ENCODE measurements at places on chromosomes 7 and 10. TPM values are rescaled to one million over a fixed set of nuclear protein-coding genes. Genes with fewer than 3 reads are reported as not detected.
A peak's percentile ranks its signal among the peaks of the same experiment; 100 is the strongest.

GRCh38 chr7:107119376-107120105 is 49.3 kb upstream of the HBP1 start:
- DNase-seq, result no peak

DNA sequence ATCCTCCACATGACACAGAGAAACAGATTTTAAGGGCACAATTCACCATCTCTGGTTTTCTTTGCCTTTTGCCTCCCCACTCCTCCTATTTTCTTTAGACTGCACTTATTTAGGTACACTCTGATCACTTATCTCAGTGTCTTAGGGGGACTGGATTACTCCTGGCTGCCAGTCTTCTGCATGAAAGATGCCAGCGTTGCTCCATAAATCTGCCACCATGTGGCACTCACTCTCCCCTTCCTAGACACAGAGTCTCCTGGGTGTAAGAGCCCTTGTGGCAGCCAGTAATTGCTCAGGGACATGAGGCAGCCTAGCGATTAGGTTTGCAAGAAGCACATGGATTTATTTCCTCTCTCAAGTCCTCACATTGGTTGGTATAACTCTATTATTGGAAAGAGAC is 34.5 kb upstream of the RBM20 start:
- no peak for DNase-seq

DNA sequence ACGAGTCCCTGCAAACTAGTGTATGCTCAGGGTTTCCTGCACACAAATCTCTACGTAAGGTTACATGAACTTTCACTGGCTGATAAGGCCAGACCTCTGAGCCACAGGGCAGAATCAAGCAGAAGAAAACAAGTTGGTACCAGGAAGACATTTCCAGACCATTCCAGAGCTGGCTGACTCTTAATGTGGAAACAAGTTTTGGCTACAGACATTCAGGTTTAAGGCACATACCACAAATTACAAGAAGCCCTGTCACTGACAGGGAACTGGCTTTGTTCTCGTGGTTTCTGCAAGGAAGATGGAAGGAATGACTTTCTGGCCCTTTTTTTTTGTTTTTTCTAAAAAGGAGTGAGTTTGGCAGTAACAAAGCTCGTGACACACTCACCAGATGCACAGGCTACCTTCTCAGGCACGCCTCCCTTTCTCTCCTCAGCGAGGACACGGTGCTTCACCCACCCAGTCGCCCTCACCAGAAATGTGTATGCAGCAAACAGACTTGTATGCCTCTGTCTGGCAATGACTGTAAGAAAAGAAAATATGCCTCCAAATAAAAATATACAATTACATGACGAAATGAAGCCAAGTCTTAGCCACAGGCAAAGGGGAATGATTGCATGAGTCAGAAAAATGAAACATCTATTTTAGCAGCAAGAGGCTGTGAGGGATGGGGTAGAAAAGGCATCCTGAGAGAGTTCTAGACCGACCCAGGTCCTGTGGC is 22.6 kb downstream of the PLAC9 start:
- DNase-seq, result no peak

Gene FEZF1
- polyA plus RNA-seq, result not detected

- DNase-seq, result no peak
These were observed 427.8 kb upstream of the SEMA3D start for GRCh38 chr7:85614684-85615083.

DNA sequence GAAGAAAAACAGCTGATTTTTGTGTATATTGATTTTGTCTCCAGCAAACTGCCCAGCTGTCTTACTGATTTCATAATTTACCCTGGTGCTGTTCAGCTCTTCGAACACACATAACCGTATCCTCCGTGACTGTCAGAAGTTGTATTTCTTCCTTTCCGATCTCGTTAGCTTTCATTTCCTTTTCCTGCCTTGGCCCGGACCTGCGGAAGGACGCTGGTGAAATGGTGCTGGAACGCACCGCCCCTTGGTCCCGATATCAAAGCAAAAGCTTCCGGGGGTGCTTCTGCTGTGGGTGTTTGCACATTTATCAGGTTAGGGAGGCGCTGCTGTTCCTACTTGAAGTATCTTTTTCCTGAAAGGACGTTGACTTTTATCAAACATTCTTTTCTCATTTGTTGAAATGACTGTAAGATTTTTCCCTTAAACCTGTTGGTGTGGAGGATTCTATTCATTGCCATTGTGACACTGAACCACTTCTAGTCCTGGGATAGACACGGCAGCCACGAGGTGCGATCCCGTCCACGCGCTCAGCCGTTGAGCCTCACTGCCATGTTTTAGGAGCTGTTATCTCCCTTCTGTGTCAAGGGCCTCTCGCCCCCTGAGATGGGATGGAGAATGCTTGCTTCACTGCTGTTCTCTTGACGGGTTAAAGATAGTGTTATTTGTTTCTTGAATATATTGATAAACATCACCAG is 72.6 kb downstream of the FOXL3 start:
- no peak for DNase-seq

Gene BMI1
- polyA plus RNA-seq, result 62.8 TPM

- DNase-seq, result peak; percentile 86
These were observed 34.3 kb upstream of the PTF1A start for GRCh38 chr10:23157691-23158369.

Gene CPN1
- 0.24 TPM for polyA plus RNA-seq

Gene SLC13A1
- 0.15 TPM for polyA plus RNA-seq

DNA sequence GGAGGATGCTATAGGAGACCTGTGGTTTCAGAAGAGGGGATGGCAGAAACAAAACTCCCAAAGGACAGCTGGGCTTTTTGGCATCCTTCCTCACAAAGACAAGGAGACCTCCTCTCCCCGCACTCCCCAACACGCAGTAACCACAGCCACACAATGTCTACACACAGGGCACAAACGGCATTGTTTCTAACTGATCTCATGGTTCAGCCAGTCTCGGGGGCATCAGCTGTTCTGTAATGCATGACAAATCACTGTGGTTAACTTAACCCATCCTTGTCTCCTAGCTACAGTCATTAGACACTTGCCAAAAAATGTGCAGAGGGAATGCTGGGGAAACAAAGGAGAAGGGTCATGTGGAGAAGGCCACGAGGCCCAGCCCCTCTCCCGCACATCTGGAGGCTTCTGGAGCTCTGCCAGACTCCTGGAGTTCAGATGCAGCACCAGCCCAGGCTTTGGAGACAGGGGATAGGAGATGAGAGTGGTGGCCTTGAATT is 7.6 kb upstream of the ADAMTS14 start:
- no peak for DNase-seq

- DNase-seq, result no peak
These were observed 138.6 kb upstream of the GRB10 start for GRCh38 chr7:50921114-50921813.

GRCh38 chr10:100670368-100670767 is 75.0 kb upstream of the PAX2 start:
- DNase-seq, result no peak

Gene GNAI1
- polyA plus RNA-seq, result 155 TPM

DNA sequence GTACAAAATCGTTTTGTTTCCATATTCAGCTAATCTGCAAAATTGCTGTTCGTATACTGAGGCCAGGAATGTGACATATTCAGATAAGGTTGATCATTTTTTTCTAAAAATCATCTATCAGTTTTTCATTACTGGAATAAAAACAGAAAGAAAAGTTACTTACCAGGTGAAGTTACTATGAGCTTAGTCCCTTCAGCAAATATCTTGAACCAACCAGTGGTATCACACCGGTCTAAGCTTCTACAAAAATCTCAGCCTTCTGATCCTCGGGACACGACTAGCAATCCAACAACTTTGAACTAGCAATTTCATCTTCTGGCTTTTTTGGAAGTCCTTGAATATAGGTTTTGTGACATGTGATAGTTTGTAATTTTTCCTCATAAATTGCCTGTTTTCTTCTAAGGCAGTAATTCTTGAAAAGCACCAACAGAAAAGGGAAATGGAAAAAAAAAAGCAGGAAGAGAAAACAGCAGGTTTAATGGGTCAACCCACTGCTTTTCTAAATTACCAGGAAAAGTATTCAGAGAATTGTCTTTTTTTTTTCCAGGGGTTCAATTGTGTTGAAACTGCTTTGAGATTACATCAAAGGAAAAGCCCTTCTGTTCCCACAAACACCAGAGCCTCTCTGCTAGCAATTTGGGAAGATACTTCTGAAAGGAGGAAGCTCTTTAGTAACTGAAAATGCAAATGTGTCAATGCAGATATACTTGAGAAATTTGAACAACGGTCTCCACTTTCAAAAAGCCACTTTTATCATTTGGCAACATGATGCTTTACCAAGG is 2.9 kb upstream of the TARP start:
- DNase-seq, result no peak

DNA sequence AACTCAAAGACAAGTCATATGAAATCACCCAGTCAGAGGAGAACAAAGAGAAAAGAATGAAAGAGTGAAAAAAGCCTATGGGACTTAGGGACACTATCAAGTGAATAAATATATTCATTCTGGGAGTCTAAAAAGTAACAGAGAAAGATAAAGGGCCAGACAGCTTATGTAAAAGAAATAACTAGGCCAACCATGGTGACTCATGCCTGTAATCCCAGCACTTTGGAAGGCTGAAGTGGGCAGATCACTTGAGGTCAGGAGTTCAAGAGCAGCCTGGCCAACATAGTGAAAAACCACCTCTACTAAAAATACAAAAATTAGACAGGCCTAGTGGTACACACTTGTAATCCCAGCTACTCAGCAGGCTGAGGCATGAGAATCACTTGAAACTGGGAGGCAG is 154.7 kb upstream of the TMEM106B start:
- no peak for DNase-seq

Gene CALCR
- polyA plus RNA-seq, result 0.51 TPM

DNA sequence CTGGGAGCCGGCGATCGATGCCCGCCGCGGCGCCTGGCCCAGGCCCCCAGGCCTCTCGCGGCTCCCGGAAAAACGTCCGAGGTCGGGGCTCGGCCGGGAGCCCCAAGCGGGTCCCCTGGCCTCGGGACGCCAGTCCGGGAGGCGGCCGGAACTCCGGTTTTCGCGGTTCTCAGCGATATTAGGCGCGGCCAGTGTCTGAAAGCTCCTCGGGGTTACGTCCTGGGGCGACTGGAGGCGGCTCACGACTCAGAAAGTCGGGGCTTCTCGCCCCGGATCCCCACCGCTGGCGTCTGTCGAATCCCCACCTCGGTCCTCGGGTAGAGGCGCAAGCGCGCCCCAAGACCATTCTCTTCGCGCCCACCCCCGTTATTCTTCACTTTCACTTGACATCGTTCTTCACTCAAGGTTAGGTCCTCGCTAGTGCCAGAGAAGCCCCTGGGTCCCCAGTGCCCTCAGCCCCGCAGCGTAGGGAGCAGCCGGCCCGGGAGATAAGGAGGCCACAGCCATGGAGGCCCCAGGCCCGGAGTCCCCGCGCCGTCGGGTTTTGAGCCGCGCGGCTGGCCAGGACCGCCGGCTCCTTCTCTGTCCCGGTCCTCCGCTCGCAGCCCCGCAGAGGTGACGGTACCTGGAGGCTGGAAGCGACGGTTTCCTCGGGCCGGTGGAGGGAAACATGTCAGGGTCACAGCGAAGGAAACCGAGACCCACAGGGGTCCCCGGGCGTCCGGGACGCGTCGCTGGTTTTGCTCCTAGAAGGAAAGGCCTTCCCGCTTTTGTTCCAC is 35.2 kb upstream of the EBLN1 start:
- DNase-seq, result peak; percentile 69

Gene MYPN
- polyA plus RNA-seq, result not detected

GRCh38 chr7:140229591-140230515 is 53.1 kb upstream of the KDM7A start:
- no peak for DNase-seq

Gene UCN3
- polyA plus RNA-seq, result 1.1 TPM

- DNase-seq, result no peak
These were observed 50.9 kb downstream of the AFAP1L2 start for GRCh38 chr10:114353383-114353782.

DNA sequence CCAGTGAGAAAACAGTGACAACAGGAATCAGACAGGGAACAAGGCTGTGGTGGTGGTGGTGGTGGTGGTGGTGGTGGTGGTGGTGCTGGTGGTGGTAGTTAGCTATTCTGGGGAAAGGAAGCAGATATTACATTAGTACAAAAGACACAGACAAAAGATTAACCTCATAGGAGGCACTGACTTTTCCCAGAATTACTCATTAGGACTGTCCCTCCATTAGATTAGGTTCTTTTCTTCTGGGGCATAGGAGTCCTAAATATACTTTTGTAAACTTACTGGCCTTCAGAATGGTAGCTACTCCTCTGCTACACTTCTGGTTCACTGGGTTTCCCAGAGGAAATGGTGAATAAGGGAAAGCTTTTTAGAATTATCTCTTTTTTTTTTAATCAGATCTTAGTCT is 156.6 kb upstream of the SEMA3D start:
- no peak for DNase-seq

Gene GDF10
- 7.4 TPM for polyA plus RNA-seq

Gene OR6B1
- 0.03 TPM for polyA plus RNA-seq

- DNase-seq, result no peak
These were observed 283.6 kb downstream of the ADRA2A start for GRCh38 chr10:111360260-111360925.

- no peak for DNase-seq
These were observed 186.7 kb downstream of the CRPPA start for GRCh38 chr7:16234493-16235146.

- no peak for DNase-seq
These were observed 84.2 kb upstream of the DIP2C start for GRCh38 chr10:773562-774161.

GRCh38 chr10:77457266-77457665 is 180.3 kb downstream of the KCNMA1 start:
- DNase-seq, result no peak

GRCh38 chr10:73865459-73866442 is 8.6 kb downstream of the CAMK2G start:
- no peak for DNase-seq

GRCh38 chr7:7014827-7015595 is 167.3 kb upstream of the C1GALT1 start:
- DNase-seq, result no peak

GRCh38 chr7:26513948-26514347 is 222.3 kb downstream of the SNX10 start:
- no peak for DNase-seq

Gene RHBDD2
- polyA plus RNA-seq, result 167 TPM

DNA sequence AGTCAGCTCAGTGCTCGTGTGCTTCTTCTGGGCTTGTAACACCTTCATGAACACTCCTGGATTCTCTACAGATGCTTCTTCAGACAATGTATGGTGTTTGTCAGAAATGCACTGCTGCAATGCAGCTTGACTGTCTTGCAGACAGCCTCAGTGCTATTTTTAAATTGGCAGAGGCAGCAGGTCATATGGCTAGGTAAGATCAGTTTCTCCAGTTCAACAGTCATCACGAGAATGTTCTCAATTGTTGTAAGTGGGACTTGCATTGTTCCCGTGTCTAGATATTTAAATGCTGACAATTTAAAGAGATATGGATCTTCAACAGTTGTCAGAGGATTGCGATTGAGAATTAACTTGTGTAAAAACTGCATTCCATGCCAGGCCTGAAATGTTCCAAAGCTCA is 7.6 kb upstream of the ACBD5 start:
- DNase-seq, result no peak

DNA sequence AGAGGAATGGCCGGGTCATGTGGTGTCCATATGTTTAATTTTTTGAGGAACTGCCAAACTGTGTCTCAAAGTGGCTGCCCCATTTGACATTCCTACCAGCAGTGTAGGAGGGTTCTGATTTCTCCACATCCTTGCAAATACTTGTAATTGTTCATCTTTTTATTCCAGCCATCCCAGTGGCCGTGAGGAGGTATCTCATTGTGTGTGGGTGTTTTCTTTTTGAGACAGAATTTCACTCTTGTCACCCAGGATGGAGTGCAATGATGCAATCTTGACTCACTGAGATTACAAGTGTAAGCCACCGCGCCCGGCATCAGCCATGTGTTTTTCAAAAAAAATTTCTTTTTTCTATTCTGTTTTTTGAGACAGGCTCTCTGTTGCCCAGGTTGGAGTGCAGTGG is 38.7 kb upstream of the DLG5 start:
- DNase-seq, result no peak
